ENCODE measurements at places on chromosomes 1 and 21.

DNA sequence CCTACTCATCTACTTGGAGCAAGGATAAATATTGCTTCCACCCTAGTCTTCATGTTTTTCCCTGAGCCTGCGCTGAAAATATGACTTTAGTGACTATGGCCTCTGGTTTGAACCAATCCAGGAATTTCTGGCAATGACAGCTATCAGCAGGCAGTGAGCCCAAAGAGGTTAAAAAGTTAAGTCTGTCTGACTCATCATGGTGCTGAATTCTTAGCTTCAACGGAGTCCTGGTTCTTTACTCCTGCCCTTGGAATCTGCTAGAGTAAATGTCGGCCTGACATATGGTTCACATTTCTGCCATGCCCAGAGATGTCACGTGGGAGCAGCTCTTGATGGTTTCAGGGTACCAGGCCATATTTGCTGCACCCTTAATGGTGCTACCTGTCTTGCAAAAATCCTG is 351.6 kb upstream of the PLXNA2 start:
- no peak for DNase-seq

DNA sequence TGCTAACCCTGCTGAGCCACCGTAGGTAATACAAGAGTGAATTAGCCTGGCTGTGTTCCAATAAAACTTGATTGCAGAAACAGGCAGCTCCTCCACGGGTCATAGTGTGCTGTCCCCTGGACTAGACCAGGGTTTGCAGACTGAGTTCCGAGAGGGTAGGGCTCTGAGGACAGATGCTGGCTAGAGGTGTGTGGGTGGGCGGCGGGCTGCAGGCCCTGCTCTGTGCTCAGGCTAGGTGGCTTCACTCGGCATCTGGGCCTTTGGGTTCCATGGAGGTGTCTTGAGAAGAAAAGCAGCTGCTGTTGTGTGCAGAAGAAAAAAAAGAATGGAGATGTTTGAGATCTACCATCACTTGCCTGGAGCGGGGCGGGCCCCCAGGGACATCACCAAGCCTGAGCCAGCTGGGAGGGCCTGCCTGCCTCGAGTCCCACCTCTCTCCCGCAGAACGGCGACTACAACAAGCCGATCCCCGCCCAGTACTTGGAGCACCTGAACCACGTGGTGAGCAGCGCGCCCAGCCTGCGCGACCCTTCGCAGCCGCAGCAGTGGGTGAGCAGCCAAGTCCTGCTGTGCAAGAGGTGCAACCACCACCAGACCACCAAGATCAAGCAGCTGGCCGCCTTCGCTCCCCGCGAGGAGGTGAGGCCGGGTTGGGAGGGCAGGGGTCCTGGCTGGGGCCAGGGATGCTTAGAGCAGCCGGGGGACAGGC is 7.9 kb downstream of the TMEM201 start:
- no peak for DNase-seq

GRCh38 chr1:118739501-118739900 is 248.6 kb downstream of the TBX15 start:
- DNase-seq: no peak

DNA sequence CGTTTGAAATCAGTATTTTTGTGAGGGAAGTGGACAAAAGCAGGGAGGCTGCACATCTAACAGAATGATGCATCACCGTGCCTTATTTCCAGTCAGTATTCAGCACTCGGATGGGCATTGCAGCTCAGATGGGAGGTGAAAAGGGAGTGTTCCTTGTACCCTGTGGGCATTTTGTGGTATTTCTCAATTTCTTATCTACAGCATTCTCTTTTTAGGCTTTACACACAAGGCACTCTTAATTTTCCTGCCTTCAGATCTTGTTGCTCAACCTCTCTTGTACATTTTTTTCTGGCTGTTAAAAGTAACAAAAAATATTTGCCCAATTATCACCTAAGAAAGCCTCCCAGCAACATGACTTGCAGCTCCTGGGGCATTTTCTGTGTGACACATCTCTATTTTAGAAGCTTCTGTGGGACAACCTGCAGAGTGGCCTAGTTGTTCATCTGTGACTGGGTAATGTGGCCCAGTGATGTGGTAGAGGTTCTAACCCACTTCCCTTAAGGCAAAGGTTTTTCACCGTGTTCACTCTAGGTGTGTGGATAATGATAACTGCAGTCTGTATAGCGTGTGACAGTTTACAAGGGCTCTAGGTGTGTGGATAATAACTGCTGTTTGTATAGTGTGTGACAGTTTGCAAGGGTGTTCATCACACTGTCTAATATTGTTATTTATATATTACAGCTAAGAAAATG is 257.2 kb downstream of the PTGER3 start:
- peak; percentile 99 for DNase-seq

- DNase-seq: no peak
These were observed 166.5 kb downstream of the SDCCAG8 start for GRCh38 chr1:243422362-243422761.
